AML-193 (cell line): ENCODE measurements at places on chromosomes 12 and 14.

DNA sequence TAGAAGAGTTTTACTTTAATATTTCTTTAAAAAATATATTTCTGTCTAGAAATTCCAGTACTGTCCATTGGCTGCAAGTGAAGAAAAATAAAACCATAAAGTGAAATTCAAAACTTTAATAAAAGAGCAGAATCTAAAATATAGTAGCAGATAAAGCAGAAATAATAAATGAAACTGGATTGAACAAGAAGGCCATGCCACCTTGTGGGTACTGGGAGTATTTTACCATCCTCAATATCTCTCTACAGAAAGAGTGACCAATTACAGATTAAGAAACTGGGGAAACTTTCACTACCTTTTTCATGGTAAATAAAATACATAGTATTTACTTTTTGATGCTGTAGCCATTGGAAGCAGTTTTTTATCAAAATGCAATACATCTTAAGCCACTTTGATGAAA, 220.5 kb downstream of the BCAT1 start:
- DNase-seq, result peak; percentile 12

DNA sequence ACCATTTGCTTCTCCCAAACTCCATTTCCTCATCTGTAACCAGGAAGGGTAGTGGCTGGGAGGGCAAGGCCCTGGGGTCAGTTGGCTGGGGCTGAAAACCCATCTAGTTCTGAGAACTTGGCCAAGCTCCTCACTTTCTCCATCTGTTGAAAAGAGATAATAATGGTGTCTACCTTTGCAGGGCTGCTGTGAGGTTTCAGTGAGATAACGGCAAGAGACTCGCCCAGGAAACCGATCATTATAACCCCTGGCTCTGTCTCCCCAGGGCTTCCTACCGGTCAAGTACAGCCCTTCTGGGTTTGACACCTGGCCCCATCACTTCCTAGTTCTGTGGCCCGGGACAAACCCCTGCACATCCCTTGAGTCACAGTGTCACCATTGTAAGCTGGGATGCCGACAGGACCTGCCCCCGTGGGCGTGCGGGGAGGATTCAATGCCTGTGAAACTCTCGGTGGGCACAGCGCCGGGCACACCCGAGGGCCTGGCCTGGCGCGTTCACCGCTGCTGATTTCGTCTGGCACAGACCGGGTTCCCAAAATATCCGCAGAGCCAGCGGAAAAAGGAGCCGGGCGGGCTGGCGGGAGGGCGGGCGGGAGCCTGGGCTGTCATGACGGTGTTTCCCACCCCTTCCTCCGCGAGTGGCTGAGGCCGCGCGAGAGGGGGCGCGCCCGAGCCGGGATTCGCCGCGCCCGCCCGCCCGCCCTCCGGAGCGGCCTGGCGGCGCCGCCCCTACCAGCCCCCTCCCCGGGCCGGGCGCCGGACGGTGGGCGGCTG, 4.4 kb downstream of the KMT5A start:
- DNase-seq, result peak; percentile 55

GRCh38 chr12:9634969-9635754, 27.4 kb upstream of the KLRB1 start:
- no peak for DNase-seq

DNA sequence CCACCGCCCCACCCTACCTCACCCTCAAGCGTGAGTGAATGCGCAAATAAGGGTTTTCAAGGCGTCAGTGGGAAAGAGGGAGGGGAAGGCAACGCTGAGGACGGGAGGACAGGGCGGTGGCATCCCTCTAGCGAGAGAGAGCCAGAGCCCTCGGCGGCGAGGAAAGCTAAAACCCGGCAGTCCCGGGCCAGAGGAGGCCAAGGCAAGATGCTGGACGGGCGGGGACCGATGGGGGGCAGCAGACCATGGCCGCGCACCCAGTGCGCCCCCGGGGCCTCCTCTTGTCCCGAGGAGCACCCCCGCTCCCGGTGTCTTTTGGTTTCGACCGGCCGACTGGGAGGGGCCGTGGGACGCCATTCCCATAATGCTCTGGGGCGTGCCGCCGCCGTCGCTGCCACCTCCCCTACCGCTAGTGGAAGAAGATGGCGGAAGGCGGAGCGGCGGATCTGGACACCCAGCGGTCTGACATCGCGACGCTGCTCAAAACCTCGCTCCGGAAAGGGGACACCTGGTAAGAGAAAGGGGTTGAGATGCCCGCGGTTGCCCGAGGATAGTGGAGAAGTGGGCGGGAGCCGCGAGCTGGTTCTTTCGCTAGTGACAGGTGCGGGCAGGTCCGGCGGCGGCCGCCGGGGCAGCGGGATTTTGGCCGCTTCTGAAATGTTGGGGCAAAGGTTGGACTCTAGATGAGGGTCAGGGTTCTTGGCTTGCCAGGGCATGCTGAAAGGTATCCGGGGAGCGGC, at the start of gene USP15:
Gene USP15, plus strand, starts transcription at position 412 of the 740 bp plus-strand sequence. Its CDS starts 11 bp downstream, at position 423.
- peak; percentile 85 for DNase-seq

GRCh38 chr12:42182394-42182793, 37.7 kb upstream of the GXYLT1 start:
- DNase-seq, result no peak

GRCh38 chr12:113174461-113175384, 10.6 kb downstream of the DDX54 start:
- peak; percentile 28 for DNase-seq

DNA sequence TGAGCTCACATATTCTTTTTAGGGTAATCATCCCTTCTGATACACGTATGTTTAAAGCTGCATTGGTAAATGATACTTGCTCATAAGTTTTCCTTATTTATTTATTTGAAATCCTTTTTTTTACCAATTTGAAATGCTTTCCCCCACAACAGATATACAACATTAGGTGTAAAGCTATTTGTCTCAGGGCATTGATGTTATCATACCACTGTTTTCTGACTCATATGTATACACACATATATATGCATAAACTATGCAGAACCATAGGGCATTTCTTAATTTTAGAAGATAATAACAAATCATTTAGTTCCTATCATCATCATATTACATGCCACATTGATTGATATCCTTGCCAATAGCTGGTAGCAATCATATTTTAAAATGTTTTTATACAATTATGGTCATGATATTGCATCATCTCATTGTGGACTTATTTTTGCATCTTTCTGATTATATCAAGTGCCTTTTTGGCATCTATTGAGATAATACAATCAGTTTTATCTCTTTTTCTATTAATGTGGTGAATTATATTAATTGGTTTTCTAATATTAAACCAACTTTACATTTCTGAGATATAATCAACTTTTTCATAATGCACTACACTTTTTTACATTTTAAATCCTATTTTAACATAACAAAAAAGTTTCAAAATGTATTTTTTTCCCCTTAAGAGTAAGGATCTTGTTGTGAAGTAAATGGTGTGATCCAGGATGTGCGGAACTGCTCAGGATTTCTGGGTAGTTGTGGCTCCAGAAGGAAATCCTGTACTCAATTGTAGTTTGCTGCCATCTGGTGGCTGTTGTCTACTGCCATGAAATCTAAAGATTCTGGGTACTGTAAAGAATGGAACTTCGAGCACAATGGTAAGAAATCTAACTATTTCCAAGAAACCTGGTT, 16.7 kb downstream of the OR9K2 start:
- peak; percentile 74 for DNase-seq

DNA sequence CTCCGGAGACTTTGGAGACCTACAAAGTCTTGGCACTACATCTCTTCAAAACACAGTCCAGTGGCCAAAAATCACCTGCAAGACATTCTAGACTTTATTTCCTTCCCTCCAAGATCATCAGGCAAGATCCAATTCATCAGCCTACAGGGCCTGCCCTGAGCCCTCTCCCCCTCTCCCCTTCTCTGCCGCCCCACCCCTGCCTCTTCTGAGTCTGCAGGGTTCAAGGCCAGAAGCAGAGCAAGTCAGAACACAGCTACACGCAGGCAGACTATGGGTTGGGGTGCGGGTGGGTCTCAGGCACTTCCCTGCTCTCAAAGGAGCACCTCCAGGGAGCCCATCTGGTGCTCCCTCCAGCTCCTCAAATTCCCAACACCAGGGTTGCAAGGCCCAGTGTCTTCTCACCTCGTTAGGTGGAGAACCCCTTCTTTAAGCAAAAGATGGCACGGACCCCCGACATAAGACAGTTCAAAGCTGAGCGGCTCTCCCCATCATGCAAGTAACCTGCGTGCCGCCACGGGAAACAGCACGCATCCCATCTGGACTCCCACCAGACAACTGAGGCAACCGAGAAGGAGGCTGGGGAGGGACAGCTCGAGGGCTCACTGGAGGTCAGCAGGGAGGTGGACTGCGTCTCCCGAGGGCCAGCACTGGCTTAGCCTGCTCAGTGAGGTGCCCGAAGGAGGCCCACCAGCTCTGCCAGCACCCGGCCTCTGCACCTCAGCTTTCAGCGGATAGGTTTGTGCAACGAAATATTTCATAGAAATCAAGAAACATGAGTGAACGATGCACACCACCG, 5.6 kb upstream of the INF2 start:
- no peak for DNase-seq

GRCh38 chr12:6792522-6793201, 3.3 kb downstream of the CD4 start:
- DNase-seq, result peak; percentile 73

- DNase-seq, result no peak
Measured at GRCh38 chr14:55045087-55045486, 6.4 kb upstream of the MAPK1IP1L start.

- no peak for DNase-seq
Measured at GRCh38 chr12:106417926-106418910, 60.7 kb downstream of the POLR3B start.

- no peak for DNase-seq
Measured at GRCh38 chr12:39587225-39587624, 32.4 kb downstream of the ABCD2 start.

DNA sequence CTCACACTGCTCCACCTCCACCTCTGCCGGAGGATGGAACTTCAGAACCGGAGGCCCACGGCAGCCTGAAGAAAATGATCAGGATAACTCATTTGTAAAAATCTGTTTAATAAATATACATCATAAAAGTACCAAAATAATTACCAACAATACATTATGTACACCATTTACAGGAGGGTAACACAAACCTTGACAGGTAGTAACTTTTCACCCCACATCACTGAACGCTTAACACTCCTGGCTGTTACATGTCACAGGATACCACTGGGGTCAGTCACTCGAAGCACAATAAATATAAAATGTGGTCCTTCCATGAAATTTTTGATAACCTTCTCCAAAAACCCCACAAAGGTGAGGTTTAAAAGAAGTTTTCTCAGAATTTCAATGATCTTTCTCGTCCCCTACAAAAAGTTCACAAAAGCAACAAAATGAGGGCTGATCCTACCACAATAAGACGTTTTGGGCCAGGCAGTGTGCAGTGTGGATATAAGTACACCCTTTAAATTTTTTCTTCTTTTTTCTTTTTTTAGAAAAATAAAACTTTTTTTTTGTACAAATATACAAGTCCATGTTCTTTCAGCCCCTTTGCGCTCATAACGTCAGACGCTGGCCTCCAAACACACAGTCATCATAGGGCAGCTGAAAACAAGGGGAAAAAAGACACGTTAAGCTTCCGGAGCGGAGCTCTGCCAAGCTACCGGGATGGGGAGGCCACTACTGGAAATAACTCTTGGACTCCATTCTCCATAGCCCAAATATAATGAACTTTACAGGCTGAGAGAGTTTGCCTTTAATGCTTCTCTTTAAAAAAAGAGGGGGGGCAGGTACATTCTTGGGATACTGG, 2.9 kb downstream of the NFKBIA start:
- no peak for DNase-seq

GRCh38 chr12:109625131-109625559, 51.6 kb downstream of the MVK start:
- no peak for DNase-seq

DNA sequence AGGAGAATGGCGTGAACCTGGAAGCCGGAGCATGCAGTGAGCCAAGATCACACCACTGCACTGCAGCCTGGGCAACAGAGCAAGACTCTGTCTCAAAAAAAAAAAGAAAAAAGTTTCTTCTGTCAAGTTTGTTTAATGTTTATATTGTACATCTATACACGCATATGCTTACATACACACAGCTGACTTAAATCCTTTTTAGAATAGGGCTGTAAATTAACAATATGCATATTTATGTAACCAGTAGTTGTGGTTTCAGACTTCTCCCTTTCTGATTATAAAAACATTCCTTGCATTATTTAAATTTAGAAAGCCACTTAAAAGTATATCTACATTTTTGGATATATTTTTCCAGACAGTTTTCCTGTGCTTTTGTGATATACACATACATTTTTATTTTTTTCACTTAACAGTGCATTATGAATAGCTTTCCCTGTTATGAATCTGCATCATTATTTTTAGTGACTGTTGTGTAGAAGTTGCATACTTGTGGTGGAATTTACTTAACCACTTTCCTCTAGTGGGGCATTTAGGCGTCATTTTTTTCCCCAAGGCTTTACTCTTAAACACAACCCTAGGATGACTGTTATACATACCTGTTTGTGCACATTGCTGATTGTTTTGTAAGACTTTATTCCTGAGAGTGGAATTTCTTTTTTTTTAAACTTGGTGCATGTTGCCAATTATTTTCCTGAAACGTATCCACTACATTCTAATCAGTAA, 29.4 kb downstream of the POLR3B start:
- DNase-seq, result no peak

GRCh38 chr12:58564721-58565120, 355.6 kb downstream of the LRIG3 start:
- no peak for DNase-seq

DNA sequence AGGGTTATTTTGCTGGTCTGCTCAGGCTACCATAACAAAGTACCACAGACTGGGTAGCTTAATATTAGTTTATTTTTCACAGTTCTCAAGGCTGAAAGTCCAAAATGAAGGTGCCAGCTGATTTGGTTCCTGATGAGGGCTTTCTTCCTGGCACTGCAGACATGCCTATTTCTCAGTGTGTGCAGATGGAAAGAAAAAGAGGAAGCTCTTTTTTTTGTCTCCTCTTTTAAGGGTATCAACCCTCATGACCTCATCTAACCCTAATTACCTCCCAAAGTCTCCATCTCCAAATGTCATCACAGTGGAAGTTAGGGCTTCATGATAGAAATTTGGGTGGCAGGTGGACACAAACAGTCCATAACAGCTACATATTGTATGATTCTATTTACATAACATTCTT, 25.0 kb upstream of the POLR3B start:
- DNase-seq, result no peak

DNA sequence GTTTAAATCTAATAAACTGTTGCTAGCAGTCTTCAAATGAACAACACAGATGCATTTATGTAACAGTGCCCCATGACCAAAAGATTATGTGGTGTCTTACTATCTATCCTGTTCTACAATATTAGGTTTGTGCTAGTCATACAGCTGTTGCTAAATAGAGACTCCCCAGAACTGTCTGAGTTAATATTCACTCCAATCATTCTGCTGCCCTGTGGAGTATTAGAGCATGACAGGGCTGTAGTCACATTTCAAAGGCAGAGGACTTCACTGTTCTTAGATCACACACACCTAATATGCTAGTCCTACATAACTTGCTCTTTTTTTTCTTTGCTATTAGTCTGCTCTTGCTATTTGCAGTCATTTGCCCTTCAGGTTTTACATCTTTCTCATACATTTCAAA, 157.6 kb upstream of the MDGA2 start:
- no peak for DNase-seq
